Fibroblast of lung (primary cell): ENCODE measurements at places on chromosomes 7 and 10. TPM values are rescaled to one million over a fixed set of nuclear protein-coding genes. Genes with fewer than 3 reads are reported as not detected.

Gene SEPHS1
- polyA plus RNA-seq: 50.6 and 57.8 TPM in 2 replicates

- no peak for DNase-seq
Observed at GRCh38 chr7:115117748-115118147, 195.9 kb downstream of the MDFIC start.

GRCh38 chr7:146528581-146528980 lies 412.0 kb downstream of the CNTNAP2 start:
- no peak for DNase-seq

DNA sequence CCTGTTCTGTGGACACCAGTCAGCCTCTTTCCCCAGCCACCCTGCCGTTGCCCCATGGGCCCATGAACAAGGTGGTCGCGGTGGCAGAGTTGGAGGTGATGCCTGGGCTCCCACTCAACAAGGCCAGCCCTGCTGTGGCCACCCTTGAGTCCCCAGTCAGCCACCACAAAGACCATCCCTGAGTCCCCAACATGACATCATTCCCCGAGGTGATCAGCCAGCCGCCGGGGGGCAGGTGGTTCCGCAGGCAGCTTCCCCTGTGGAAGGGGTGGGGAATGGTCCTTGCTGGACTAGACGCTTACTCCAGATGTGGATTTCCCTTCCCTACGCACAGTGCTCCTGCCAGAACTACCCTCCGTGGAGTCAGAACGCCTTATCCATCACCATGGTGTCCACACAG lies 271.7 kb downstream of the PTPRN2 start:
- no peak for DNase-seq

DNA sequence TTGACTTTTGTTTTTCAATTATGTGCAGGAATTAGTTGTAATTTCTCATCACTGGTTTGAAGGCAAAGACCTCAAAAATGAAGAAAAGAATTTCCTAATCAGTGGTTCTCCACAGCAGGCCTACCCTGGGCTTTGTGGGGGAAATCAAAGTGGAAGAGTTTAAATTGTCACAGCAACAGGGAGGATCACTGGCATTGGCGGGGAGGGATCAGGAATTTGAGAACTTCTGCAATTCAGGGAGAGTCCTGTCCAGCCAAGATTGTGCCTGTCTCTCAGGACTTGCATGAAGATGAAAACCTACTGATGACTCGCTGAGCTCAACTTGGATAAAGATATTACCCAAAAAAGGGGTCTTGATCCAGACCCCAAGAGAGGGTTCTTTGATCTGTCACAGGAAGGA lies 70.1 kb downstream of the HACD1 start:
- peak; percentile 84 for DNase-seq

- DNase-seq: no peak
Observed at GRCh38 chr10:59037018-59037389, 139.4 kb upstream of the PHYHIPL start.

DNA sequence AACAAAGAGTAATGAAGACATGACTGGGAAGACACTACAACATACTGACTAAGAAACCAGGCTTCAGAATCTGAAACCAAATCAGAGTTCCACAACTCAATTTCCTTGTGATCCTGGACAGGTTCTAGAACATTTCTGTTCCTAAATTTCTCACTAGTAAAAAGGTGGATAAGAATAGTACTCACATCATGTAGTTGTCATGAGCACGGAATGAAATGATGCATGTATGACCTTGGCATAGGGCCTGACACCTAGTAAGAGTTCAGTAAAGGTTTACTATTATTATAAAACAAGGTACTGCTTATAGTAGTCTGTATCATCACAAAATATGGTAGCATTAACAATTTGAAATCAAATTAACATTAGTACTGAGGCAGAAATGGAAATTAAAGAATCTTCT lies 19.9 kb downstream of the DOCK4 start:
- no peak for DNase-seq

DNA sequence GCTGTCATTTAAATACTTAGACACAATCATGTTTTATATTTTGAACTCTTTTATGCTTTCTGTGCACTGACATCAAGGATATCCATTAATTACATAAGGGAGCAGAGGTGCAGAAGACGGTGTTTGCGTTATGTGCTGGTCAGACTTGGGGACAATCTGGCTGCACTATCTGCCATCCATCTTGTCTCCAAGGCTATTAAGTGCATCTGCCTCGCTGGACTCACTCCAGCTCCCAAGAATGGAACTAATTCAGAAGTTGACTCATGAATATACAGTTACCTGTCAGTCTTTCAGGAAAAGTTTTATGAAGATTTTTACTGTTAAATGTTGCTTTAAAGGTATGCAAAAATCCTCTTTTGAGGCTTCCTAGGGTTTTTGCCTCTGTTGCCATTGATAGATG lies 391.0 kb downstream of the SUGCT start:
- peak; percentile 42 for DNase-seq

Gene OR6B1
- not detected in 2 replicates for polyA plus RNA-seq

Gene LHFPL3
- not detected in 2 replicates for polyA plus RNA-seq

Gene SH2D4B
- polyA plus RNA-seq: not detected in 2 replicates

GRCh38 chr10:78224602-78225001 lies 190.9 kb downstream of the RPS24 start:
- DNase-seq: no peak

Gene POLR2J2
- 1.1 and 1.4 TPM in 2 replicates for polyA plus RNA-seq

Gene SLC26A4
- 0.33 and 0.51 TPM in 2 replicates for polyA plus RNA-seq

Gene PIP
- not detected in 2 replicates for polyA plus RNA-seq

Gene RARRES2
- 9.8 and 67.0 TPM in 2 replicates for polyA plus RNA-seq

- DNase-seq: no peak
Observed at GRCh38 chr10:130748409-130749057, 563.0 kb downstream of the TCERG1L start.

DNA sequence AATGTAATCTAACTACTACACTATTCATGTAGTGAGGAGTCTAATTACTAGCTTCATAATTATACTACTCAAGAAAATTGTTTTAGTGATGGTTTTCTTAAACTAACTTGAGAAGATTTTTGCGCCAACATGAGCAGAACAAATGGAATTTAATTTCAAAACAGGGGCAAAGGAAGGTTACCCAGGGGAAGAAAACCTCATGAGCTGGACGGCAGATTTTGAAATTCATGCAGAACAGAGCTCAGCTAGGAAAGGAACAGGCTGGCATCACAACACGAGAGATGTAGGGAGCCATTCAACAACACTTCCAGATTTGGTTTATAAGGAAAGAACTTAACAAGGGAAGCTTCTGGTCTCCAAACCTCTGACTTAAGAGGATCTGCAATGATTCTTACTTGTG lies 235.3 kb upstream of the PRKCQ start:
- DNase-seq: no peak
